ENCODE measurements at places on chromosomes 1 and 21.

DNA sequence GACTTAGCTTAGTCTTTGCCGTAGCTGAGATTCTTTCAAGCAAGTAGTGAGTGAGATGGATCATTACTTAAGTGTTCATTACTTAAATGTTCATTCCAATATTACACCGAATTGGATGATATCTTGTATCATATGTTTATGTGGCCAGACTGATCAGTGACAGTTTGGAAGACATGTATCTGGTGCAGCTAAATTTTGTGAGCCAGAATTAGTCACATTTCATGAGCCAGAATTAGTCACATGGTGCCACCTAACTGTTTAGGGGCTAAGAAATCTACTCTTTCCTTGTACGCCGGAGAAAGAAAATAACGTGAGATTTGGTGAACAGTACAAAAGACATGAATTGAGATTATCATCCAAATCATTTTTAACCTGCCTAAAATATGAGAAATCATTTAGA is 355.6 kb downstream of the USP25 start:
- DNase-seq: no peak

DNA sequence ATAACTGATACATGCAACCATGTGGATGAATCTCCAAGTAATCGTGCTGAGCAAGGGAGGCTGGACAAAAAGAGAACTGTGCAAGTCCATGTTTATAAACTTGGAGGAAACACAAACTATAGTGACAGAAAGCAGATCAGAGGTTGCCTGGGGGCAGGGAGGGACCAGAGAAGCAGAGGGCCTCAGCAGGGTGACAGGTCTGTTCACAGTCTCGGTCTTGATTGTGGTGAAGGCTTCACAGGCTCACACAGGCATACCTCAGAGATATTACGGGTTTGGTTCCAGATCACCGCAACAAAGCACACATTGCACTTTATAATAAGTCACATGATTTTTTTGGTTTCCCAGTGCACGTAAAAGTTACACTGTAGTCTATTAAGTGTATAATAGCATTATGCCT is 28.5 kb downstream of the ACOT7 start:
- DNase-seq: no peak

- DNase-seq: no peak
Measured at GRCh38 chr1:243712242-243712641, 137.8 kb downstream of the AKT3 start.

- DNase-seq: no peak
Measured at GRCh38 chr1:54606990-54607325, 16.4 kb downstream of the FAM151A start.

DNA sequence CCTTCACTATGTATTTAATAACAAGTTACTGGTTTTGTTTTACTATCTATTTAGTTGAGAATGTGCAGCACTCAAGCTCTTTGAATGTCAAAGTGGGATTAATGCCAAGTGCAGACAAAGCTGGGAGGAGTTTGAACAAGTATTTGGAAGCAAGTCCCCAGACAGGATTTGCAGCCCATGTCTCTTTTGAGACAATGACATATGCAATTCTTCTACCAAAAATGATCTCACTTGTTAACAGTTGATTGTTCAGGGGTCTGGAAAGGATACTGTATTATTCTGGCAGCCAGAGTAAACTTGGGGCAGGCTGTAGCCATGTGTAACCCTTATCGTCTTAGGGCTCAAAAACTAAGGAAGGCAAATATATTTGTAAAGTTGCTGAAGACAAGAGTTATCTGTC is 15.8 kb downstream of the COLGALT2 start:
- DNase-seq: no peak

GRCh38 chr1:68377098-68377497 is 72.7 kb downstream of the RPE65 start:
- no peak for DNase-seq

- no peak for DNase-seq
Measured at GRCh38 chr21:32021319-32021994, 148.6 kb downstream of the HUNK start.

DNA sequence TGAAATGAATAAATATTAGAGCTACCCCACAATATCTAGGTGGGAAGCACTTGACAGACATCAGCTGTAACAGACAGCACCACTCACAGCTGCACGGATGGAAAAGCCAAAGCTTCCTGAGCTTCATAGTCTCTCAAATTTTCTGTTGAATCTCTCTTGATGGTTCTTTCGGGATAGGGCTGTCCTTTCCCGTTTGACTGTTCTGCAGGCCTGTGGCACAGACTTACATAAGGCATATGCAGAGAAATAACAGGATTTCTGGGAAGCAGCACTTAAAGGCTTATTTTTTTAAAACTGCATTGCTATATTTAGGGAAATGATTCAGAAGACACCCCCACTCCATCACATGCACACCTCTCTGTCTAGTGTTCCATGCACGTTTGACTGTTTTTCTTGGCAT is 77.5 kb downstream of the ZNF648 start:
- DNase-seq: no peak

GRCh38 chr1:168053681-168054080 is 83.0 kb downstream of the GPR161 start:
- no peak for DNase-seq

DNA sequence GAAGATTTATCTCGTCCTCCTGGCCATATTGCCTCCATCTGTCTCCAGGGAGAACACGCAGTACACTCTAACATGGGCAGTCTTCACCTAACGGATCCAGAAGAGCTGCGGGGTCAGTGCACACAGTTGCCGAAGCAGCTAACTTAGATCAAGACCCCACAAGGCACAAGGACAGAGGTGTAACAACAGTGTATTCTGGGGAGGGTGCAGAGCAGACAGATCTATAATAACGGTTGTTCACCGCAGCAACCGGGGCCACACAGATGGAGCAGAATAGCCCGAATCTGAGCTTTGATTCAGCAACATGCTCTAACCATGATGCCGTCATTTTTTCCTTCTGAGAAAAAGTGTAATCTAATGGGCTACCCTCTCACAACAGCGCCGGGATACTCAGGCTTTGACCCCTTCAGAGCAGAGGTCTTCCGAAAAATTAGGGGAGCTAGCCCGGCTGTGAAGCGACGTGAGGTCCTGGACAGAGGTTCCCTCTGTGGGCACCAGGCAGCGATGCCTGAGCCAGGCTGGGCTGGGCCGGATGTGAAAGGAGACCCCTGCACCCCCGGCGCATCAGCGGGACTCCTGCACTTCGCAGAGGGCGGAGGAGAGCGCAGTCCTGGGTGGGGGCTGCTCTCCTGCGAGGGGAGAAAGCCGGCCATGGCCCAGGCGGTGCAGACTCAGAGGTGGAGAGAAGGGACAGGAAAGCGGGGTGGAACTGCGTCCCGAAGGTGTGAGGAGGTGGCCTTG is 57.5 kb downstream of the BCL9 start:
- DNase-seq: no peak

GRCh38 chr1:66262208-66262963 is 271.6 kb upstream of the SGIP1 start:
- DNase-seq: no peak

DNA sequence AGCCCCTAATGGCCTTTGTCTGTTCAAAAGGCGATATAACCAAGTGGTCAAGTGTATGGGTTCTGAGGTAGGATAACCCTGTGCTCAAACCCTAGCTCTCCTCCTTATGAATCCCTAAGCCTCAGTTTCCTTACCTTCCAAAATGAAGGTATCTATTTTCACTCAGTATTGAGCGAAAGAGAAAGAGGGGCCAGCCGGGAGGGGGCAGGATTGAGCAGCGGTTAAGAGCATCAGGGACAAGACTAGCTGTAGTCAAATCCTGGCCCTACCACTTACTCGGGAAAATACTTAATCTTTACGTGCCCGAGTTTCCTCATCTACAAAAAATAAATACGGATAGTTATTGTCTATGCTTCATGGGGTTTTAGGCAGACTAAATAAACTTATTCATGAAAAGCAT is 25.7 kb downstream of the LY9 start:
- DNase-seq: no peak

DNA sequence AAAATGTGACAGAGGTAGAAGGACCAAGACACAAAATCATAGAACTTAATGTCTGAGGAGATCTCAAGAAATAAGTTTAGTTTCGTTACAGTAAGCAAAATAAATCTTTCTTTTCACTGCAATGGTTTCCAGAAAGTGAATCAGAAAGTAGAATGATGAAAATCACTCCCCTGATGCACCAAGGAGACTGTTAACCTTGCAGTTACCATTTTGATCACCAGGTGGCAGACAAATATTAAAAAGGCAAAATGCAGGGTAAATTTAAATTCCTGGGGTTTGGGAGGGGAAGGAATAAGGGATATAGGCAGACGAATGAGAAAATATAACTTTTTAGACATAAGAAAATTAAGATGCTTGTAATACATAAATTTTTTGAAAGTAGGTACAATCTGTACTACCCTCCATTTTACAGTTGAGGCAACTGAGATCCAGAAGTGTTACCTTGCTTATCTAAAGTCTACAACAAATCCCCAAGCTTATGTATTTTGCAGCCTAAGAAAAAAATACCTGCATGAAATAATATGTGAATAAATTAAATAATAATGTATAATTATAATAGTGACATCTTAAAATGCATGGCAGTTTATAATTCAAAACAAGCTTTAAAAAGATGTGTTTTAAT is 253.2 kb downstream of the CRB1 start:
- DNase-seq: peak; percentile 32

DNA sequence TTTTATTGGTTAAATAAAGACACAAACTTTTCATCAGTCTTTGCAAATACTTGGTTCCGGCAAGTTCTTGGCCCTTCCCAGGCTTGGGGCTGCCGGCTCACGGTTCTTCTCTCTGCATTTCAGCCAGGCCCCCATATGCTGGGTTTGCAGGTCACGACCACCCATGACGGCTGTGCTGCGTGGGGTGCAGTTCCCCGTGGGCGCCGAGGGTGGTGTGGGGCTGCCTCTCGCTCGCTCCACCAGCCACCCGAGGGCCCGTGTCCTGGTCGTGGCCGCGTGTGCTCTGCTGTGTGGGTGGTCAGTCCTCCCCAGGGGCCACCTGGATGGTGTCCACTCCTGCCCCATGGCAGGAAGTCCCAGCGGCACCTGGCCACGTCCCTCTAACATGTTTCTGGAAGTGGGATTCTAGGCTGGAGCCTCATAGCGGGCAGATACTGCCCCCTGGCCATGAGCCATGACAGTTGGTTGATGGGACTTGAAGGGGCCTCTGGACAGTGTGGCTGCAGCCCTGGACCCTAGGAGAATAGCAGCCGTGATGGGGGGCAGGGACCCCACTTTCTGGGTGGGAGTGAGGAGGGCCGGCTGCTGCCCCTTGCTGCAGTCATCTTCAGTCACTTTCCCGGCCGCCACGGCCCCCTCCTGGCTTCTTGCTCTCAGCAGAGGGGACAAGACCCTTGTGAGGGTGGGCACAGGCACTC is 46.3 kb downstream of the SKI start:
- no peak for DNase-seq

- no peak for DNase-seq
Measured at GRCh38 chr1:111894497-111894896, 95.0 kb downstream of the KCND3 start.

- DNase-seq: no peak
Measured at GRCh38 chr1:229032375-229032774, 238.5 kb upstream of the RAB4A start.

GRCh38 chr1:32525053-32525452 is 14.2 kb upstream of the ZBTB8A start:
- no peak for DNase-seq

Measured in NCI-H774 (cell line).